Head of caudate nucleus (tissue), 42 donors: ENCODE measurements at places on chromosomes 4 and X.

DNA sequence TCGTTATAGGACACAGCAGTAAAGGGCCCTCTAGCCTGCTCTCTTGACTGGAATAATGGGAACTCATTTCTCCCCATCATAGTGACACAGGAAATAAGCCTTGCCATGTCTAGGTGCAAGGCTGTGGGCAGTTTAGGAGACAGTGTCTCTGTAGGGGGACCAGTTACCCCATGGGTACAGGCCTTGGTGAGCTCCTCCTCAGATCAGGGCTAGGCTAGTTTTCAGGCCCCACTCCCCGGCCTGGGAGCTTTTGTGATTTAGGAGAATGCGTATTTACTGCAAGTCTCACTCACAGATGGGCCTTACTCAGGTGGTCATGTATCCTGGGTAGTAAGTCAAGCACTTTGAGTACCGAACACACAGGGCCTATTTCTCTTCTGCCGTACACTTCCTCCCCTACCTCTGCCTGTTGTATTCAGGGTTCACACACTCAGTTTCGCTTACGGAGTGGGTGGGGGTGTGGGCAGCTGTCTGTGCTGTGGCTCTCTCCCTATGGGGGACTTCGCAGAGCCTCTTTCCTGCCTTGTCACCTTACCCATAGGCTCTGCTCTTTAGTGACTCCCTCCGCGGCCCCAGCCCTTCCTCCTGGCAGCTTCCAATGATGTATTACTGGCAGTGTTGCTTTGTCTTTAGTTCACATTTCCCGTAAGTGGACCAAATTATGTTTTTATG is 34.2 kb downstream of the FAM193A start:
- no peak for DNase-seq

DNA sequence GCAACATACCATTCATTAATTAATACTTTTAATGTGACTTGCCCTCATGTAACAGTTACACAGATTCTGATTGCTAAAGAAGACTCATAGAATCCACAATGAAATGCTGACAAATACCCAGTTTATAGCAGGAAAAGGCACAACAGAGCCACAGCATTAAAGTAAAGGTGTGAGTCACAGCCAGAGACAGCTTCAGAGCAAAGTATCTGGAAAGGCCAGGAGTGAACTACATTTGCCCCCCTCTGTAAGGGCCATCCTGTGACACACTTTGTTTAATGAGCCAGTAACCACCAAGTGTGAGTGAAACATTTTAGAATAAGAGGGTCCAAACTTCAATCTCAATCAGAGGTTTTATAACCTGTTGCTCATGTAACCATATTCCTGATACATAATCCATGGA is 133.8 kb upstream of the TACR3 start:
- DNase-seq: no peak

GRCh38 chr4:25843340-25844097 is 19.3 kb downstream of the SEL1L3 start:
- no peak for DNase-seq

- DNase-seq: no peak
These were observed 56.2 kb downstream of the MCUB start for GRCh38 chr4:109616243-109616642.

DNA sequence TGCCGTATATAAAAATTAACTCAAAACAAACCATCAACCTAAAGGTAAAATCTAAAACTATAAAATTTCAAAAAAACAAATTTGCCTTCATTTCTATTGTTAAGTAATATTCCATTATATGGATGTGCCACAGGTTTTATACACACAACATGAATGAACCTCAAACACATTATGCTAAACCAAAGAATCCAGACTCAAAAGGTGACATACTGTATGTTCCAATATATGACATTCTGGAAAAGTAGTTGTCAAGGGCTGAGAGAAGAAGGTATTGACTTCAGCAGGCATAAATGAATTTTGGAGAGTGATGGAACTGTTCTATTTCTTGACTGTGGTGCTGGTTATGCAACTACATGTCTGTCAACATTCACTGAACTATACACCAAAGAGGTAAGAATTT is 56.6 kb downstream of the CNOT6L start:
- DNase-seq: no peak

GRCh38 chr4:119589165-119589564 is 39.4 kb downstream of the PDE5A start:
- no peak for DNase-seq

DNA sequence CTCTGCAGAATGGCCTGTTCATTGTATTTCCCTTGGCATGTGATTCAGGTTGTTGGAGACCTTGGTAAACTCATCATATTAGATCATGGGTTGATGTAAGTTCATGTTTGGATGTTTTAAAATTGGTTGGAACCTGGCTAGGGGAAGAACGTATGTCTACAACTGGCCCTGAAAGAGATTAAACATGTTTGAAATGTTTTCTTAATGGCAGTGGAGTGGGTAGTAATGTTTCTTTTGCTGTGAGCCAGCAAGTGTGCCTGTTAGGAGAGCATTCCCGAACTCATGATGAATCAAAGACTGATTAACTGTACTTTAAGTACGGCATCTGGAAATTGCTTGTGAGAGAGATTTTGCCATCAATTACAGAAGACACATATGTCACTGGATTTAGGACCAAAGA is 44.5 kb upstream of the SLC4A4 start:
- DNase-seq: no peak

- DNase-seq: no peak
These were observed 165.1 kb upstream of the POF1B start for GRCh38 chrX:85544609-85545008.

DNA sequence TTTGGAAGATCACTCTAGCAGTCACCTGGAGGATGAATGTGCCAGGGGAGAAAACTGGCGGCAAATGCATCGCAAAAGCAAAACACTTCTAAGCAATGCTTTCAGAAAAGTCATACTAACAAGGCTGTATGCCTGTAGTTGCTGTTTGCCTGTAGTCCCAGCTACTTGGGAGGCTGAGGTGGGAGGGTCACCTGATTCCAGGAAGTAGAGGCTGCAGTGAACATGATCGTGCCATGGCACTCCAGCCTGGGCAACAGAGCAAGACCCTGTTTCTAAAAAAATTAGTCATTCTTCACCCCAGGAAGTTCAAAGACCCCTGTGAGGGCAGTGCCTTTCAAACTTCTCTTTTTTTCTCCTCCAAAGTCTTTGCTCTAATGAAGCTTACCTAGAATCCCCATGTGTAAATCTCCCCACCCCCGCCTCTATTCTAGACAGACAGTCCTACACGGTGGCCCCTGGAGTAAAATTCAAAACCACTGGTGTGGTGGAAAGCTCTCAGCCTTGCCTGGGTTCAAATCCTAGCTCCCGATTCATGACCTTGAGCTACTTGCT is 5.5 kb downstream of the SOWAHD start:
- no peak for DNase-seq

GRCh38 chr4:152100379-152101201 is 339.8 kb upstream of the GATB start:
- DNase-seq: no peak

DNA sequence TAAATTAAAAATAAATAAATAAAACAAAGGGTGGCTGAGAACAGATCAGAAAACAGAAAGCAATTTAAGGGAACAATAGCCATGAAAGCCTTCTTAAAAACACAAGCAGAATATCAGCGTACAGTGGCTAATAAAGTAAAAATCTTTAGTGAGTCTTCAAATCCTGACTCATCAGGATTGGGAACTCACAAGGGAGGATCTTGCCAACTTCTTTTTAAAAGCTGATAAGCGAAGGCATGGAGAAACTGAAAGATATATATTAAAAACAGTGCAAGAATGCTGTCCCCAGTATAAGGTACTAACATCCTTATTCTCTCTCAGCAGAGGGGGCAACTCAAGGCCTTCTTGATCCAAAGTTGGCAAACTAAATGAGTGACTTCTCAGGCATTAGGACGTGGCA is 180.1 kb downstream of the DHX15 start:
- DNase-seq: no peak

DNA sequence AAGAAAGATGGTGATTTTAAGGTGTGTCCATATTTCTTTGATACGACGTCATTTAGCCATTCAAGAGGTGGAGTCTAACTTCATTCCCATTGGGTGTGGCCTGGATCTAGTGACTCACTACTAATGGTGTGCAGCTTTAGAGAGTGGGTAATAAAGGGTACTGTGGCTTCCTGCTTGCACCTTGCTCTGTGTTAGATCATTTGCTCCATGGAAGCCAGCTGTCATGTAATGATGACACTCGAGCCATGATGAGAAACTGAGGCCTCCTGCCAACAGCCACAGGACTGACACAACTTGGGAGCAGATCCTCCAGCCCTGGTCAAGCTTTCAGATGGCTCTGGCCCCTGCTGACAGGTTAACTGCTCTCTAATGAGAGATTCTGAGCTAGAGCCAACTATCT is 82.0 kb downstream of the UNC5C start:
- no peak for DNase-seq

GRCh38 chr4:42673082-42673425 is 16.1 kb upstream of the ATP8A1 start:
- DNase-seq: no peak

DNA sequence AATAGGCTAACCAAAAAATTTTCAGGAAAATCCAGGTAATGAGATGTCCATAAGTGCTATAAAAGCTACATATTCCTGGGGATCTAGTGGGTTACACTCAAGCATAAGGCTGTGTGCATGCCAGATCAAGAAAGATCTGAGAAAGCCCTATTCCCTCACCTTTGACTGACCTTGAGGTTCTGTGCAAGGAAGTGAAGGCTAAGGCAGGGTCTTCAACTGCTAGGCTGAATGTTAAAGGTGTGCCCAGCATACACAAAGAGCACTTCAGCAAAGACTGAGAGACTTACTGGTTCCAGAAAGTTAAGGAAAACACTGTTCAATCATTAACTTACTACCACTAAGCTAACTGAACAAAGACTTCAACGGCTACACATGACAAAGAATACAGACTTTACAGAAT is 269.7 kb downstream of the GPC3 start:
- no peak for DNase-seq

DNA sequence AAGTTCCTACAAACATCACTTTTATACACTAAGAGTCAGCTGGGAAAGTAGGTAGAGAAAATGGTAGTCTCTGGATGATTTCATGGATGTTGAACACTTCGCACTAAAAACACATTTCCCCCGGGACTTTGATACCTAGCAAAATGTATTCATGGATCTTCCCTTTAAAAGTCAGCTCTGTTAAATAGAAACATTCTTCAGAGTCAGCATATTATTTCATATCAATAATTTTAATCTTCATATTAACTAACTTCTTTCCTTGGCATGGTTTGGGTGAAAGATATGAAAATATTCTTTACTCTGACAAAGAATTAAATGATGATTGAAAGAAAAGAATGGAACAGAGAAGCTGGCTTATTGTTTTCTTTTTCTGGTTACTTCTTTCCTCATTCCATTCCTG is 185.5 kb downstream of the NDST4 start:
- DNase-seq: no peak

GRCh38 chr4:86247320-86247719 is 112.5 kb downstream of the MAPK10 start:
- DNase-seq: no peak

DNA sequence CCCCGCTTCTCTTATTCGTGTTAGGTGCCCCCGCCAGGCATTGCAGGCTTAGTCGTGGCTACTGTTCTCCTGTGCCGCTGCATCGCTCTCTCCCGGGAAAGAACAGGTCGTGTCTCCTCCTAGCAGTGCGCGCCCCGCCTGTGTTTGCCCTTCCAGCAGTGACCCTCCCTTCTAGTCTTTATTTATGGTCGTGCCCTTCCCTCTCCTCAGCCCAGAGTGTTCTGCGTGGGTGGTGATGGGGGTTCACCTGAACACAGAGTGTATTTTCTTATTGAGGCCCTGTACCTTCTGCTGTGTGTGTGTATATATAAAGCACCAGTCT is 15.2 kb downstream of the USP11 start:
- DNase-seq: no peak
